Endothelial cell (in vitro differentiated cells): ENCODE measurements at places on chromosomes 5 and 9. TPM values are rescaled to one million over a fixed set of nuclear protein-coding genes. Genes with fewer than 3 reads are reported as not detected.

DNA sequence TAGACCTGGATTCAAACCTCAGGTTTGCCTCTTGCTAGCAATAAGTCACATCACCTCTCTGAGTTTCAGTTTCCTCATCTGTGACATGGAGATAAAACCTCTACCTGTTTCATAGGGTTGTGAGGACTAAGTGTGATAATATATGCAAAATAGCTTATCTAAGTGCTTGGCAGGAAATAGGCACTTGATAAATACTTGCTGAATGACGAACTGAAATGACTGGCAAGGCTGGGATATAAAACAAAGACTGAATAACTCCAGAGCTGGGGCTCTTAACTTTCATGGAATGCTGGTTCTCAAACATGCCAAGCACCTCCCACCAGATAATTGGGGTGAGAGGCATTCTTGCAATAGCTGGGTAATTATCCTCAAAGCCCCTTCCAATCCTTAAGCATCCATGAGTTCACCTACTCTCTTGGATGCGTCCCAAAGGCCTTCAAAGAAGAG is 87.6 kb downstream of the ADRB2 start:
- no peak for DNase-seq

DNA sequence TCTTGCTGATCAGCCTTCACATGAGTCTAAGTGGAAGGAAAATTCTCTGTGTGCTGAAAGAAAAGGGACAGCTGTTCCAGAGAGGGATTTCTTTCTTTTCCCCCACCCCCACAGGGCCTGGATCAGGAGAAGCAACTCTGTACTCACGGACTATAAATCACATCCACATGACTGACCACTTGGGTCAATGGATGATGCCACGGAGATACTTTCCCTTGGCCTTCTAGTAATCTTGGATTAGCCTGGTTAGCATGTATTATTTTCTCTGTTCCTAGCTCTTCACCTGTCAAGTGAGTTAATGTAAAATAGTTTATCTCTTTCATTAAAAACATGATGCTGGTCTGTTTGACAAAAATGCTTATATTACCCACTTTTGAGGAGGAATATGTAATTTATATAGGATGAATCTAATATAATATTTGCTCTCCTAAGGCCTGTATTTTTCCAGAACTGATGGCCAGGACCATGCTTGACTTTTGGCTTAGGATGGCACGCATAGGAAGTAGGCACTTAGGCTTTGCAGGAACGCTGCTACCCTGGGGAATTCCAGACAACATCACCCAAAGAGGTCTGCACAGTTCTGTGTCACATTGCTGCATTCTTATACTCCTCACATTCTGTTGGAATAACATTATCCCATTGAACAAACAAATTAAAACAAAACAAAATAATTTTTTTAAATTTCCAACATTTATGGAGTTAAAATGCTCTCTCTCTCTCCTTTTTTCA is 892.1 kb downstream of the TLE1 start:
- no peak for DNase-seq

DNA sequence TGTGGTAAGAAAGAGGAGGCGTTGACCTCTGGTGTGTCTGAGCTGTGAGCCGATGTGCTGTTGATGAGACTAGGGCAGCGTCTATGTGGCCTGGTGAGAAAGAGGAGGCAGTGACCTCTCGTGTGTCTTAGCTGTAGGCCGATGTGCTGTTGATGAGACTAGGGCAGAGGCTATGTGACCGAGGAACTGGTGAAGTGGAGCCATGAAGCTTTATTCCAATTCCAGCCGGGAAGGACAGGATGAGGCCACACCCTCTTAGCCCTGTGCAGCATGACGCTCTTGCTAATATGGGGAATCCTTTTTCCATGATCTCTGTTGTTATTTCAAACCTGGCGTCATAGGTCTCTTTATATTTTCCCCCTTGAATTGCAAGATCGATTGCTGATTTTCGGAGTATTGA is 172.4 kb downstream of the GOLPH3 start:
- no peak for DNase-seq

DNA sequence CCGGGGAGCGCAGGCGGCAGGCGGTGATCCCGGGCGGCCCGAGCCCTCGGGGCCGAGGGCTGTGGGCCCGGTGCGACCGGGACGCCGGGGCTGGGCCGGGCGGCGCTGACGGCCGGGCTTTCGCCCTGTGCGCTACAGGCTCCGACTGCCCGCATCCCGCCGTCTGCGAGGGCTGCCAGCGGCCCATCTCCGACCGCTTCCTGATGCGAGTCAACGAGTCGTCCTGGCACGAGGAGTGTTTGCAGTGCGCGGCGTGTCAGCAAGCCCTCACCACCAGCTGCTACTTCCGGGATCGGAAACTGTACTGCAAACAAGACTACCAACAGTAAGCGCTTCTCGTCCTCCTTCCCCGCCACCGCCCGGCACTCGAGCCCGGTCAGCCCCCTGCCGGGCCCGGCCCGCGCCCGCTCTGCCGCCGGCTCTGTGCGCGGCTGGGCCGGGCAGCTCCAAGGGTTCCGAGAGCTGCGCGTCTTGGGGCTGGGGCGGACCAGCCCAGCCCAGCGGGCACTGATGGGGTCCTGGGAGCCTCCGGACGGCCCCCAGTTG is 1.6 kb downstream of the LMX1B start:
- peak; percentile 51 for DNase-seq

GRCh38 chr9:135926402-135927194 is 19.3 kb upstream of the CAMSAP1 start:
- DNase-seq = no peak

Gene TMEM174
- total RNA-seq = not detected

Gene GRIA1
- total RNA-seq = 21.9 TPM
